ENCODE measurements at places on chromosomes 12 and 14. TPM values are rescaled to one million over a fixed set of nuclear protein-coding genes. Genes with fewer than 3 reads are reported as not detected.

DNA sequence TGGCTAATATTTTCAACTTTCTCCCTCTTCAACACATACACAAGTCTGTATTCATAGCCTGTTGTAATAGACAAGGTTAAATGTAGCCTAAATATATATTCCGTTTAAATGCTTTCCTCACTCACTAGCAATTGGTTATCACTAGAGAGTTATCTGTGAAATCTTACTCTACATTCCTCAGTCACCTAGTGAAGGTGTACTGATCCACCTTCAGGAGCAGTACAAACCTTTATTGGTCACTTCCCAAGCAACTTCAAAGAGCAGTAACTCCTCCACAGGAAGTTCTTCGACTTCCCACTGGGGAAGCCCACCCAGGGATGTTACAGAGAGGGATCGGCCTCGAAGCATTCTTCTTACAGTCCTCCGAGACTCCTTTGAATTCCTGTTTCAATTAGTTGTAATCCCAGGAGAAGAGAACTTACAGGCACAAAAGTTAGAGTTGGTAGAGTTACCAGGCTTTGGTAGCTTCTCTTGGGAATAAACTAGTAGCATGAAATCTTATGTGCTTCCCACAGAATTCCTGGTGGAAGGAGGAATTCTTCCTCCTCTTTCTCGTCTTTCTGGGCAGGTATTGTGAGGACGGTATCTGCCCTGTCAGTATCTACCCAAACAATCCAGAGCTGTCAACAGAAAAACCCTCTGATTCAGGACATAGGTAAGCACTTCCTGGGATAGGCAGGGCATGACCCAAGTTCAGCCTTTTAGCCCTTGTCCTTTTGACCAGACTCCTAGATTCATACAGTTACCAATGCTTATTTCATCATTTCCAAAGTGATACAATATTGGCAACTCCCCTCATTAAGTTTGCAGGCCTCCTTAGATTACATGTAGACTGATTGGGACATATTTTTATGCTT is at the start of gene GYS2:
GYS2 (minus strand) TSS at position 603 of the 857 bp plus-strand sequence; CDS start at position 348, 255 bp downstream.
- no peak within 1 kb of the TSS for H3K27ac ChIP-seq
- no peaks in the 10 kb centered on the region for H3K36me3 ChIP-seq
- DNase-seq, result no peak
- H3K4me1 ChIP-seq, result peaks cover 6% of the 10 kb centered on the region
- H3K4me3 ChIP-seq, result no peak within 1 kb of the TSS
- no peaks in the 10 kb centered on the region for H3K27me3 ChIP-seq

GRCh38 chr12:58346032-58346632 is 404.8 kb downstream of the ATP23 start:
- no peaks in the 10 kb centered on the region for H3K36me3 ChIP-seq
- no peak overlapping the region for H3K27ac ChIP-seq
- no peak for DNase-seq
- no peaks in the 10 kb centered on the region for H3K27me3 ChIP-seq
- H3K4me1 ChIP-seq, result no peaks in the 10 kb centered on the region

DNA sequence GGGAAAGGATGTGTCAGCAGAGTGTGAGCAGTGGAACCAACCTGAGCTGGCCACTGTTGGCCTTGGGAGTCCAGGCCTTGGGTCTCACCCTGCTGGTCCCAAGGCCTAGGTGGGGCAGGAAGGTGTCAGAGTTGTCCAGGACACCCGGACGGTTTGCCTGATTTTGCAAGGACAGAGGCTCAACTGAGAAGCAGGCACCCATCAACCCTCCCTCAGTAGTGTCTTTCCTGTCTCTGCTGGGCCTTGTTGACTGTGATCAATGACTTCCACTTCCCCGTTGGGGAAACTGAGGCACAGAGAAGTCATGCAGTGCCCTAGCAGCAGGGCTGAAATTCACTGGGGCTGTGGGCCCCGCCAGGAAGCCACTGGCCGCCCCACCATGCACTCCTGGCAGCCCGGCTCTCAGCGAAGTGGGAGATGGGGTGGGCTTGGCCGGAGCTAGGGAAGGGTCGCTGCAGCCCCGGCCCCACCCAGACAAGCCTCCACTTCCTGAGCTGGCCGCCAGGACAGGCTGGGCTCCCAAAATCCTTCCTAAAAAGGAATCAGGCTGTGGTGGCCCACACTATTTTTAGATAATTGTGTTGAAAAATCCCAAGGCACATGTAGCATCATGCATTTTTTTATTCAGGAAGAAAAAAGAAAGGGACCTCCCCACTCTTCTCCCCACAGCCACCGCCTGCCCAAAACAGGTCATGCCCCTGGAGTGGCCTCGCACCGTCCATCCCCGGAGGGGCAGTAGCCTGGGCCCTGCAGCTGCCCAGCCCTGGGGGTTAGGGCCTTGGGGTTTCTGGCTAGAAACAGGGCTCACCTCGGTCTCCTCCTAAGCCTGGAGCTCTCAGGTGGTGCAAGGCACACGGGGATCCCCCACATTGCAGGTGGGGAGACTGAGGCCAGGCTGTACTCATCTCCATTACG is 127.4 kb downstream of the CALM1 start:
- no peaks in the 10 kb centered on the region for H3K4me1 ChIP-seq
- no peak overlapping the region for H3K4me3 ChIP-seq
- no peak overlapping the region for H3K27ac ChIP-seq
- H3K36me3 ChIP-seq, result no peaks in the 10 kb centered on the region
- no peaks in the 10 kb centered on the region for H3K27me3 ChIP-seq

PTPRR gene
- not detected for total RNA-seq

- no peaks in the 10 kb centered on the region for H3K27me3 ChIP-seq
- peaks cover 15% of the 10 kb centered on the region for H3K36me3 ChIP-seq
- peaks cover 19% of the 10 kb centered on the region for H3K4me1 ChIP-seq
Observed at GRCh38 chr14:23569443-23570151, 2.0 kb upstream of the AP1G2 start.

GRCh38 chr14:66380143-66380542 is 106.0 kb upstream of the CCDC196 start:
- H3K36me3 ChIP-seq, result no peaks in the 10 kb centered on the region
- no peaks in the 10 kb centered on the region for H3K27me3 ChIP-seq
- no peak for DNase-seq
- no peaks in the 10 kb centered on the region for H3K4me1 ChIP-seq
- H3K4me3 ChIP-seq, result no peak overlapping the region

KRT80 gene
- total RNA-seq, result not detected

GLIPR1L2 gene
- total RNA-seq, result not detected

- no peaks in the 10 kb centered on the region for H3K27me3 ChIP-seq
- no peak overlapping the region for H3K4me3 ChIP-seq
- DNase-seq, result no peak
- H3K36me3 ChIP-seq, result no peaks in the 10 kb centered on the region
Observed at GRCh38 chr14:74524076-74524811, 30.7 kb downstream of the ISCA2 start.

IGF1 gene
- 0.28 TPM for total RNA-seq

SLC10A1 gene
- total RNA-seq, result not detected

SAMD15 gene
- total RNA-seq, result 0.83 TPM

- no peaks in the 10 kb centered on the region for H3K27me3 ChIP-seq
- H3K27ac ChIP-seq, result no peak overlapping the region
- H3K36me3 ChIP-seq, result no peaks in the 10 kb centered on the region
Observed at GRCh38 chr12:124125203-124125871, 152.3 kb downstream of the ZNF664 start.

DNA sequence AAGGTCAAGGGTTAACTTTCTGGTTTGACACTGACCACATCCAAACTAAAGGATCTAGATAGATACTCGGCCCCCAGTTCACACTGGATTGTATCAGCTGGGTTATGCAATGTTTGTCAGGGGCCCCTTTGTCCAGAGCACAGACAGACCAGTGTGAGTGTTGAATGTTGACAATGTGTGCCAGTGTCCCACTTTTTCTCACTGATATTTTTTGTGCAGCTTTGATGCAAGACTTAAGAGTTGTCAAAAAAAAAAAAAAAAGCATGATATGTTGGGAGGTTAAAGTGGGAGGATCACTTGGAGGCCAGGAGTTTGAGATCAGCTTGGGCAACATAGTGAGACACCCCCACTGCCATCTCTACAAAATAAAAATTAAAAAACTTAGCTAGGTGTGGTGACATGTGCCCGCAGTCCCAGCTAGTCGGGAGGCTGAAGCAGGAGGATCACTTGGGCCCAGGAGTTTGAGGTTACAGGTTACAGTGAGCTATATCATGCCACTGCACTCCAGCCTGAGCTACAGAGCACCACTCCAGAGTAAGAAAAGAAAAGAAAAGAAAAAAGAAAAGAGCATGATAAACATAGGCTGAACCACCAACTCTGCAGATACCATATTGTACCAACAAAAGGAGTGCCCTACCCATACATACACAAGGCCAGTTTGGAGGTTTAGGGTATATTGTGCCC is 97.5 kb downstream of the LGR5 start:
- H3K4me3 ChIP-seq, result no peak overlapping the region
- no peaks in the 10 kb centered on the region for H3K36me3 ChIP-seq
- DNase-seq, result no peak

LRP1-AS gene
- total RNA-seq, result not detected

GRCh38 chr12:95626854-95627253 is 75.6 kb upstream of the USP44 start:
- H3K4me1 ChIP-seq, result no peaks in the 10 kb centered on the region
- no peak for DNase-seq
- no peak overlapping the region for H3K4me3 ChIP-seq
- H3K27ac ChIP-seq, result no peak overlapping the region

FBXO33 gene
- 20.1 TPM for total RNA-seq

DNA sequence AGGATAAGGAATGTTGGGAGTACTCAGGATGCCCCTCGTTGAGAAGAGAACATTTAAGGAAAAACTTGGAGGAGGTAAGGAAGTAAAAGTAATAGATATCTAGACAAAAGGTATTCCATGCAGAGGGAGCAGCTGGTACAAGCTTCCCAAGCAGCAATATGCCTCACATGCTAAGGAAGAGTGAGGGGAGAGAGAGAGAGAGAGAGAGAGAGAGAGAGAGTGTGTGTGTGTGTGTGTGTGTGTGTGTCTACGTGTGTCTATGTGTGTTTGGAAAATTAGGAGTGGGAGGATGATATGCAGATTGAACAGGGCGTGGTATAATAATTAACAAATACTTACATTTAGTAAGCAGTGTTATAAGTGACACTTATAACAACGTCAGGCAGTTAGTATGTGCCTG is 9.2 kb upstream of the PARP11 start:
- peaks cover 5% of the 10 kb centered on the region for H3K4me1 ChIP-seq
- no peaks in the 10 kb centered on the region for H3K36me3 ChIP-seq
- no peak overlapping the region for H3K27ac ChIP-seq
- no peak for DNase-seq
- H3K4me3 ChIP-seq, result no peak overlapping the region

DNA sequence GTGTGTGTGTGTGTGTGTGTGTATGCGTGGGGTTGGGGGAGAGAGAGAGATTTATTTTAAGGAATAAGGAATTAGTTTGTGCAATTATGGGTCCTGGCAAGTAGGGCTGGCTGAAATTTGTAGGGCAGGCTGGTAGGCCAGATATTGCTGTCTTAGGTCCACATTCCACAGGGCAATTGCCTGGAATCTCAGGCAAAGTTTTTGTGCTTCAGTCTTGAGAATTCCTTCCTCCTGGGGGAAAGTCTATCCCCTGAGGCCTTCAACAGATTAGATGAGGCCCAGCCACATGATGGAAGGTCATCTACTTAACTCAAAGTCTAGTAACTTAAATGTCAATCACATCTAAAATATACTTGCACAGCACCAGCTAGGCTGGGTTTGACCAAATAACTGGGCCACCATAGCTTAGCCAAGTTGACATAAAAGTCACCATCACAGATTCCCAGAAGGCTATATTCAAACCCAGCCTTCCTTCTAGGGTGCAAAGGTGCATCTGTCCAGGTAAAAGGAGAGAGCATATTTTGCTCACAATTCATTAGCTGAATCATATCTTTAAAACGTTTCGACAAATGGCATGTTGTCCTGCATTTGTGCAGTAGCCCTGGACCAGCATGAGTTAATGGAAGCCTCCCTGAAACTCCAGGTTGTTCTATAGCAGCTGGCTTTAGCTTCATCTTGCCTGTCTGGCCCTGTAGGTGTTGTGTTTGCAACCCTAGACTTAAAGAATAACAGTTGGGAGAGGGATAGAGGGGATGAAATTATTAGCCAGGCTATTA is 63.1 kb downstream of the C14orf132 start:
- H3K4me3 ChIP-seq, result no peak overlapping the region
- H3K4me1 ChIP-seq, result no peaks in the 10 kb centered on the region
- H3K27ac ChIP-seq, result no peak overlapping the region

GRCh38 chr12:113955109-113955970 is 10.8 kb downstream of the RBM19 start:
- H3K27ac ChIP-seq, result no peak overlapping the region
- no peak overlapping the region for H3K4me3 ChIP-seq
- no peaks in the 10 kb centered on the region for H3K27me3 ChIP-seq
- H3K4me1 ChIP-seq, result no peaks in the 10 kb centered on the region
- DNase-seq, result no peak
- H3K36me3 ChIP-seq, result peaks cover 73% of the 10 kb centered on the region

CSRP2 gene
- total RNA-seq, result 0.33 TPM

PLBD1 gene
- total RNA-seq, result 0.24 TPM

GRCh38 chr14:79412822-79413221 is 798.5 kb downstream of the DIO2 start:
- H3K27ac ChIP-seq, result no peak overlapping the region
- H3K4me3 ChIP-seq, result no peak overlapping the region
- H3K27me3 ChIP-seq, result no peaks in the 10 kb centered on the region
- H3K4me1 ChIP-seq, result no peaks in the 10 kb centered on the region

- no peak overlapping the region for H3K4me3 ChIP-seq
- no peaks in the 10 kb centered on the region for H3K36me3 ChIP-seq
- H3K4me1 ChIP-seq, result no peaks in the 10 kb centered on the region
- H3K27ac ChIP-seq, result no peak overlapping the region
Observed at GRCh38 chr14:47539031-47539461, 136.4 kb downstream of the MDGA2 start.

GRCh38 chr12:64103825-64104740 is 118.0 kb downstream of the KICS2 start:
- H3K4me3 ChIP-seq, result no peak overlapping the region
- H3K27ac ChIP-seq, result no peak overlapping the region
- DNase-seq, result no peak
- no peaks in the 10 kb centered on the region for H3K4me1 ChIP-seq
- no peaks in the 10 kb centered on the region for H3K27me3 ChIP-seq

- peaks cover 35% of the 10 kb centered on the region for H3K36me3 ChIP-seq
- peak overlapping the region; percentile 96 for H3K4me3 ChIP-seq
- H3K4me1 ChIP-seq, result peaks cover 60% of the 10 kb centered on the region
- no peaks in the 10 kb centered on the region for H3K27me3 ChIP-seq
- peak overlapping the region; percentile 79 for H3K27ac ChIP-seq
- no peak for DNase-seq
Observed at GRCh38 chr12:56723889-56724700, 1.0 kb downstream of the NACA start.

Data from CD8-positive, alpha-beta memory T cell (primary cell).